ENCODE measurements at places on chromosomes 5 and 9.
A peak's percentile ranks its signal among the peaks of the same experiment; 100 is the strongest.

DNA sequence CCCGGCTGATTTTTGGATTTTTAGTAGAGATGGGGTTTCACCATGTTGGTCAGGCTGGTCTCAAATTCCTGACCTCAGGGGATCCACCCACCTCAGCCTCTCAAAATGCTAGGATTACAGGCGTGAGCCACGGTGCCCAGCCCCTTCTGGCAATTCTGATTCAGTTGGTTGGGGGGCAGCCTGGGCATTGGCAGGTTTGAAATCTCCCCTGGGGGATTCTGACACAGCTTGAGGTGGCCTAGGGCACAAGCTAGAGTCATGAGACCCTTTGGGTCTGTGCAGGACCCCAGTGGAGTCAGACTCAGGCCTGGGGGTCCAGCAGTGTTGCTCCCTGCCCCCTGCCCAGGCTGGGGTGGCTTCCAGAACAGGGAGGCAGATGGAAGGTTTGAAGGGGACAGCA, 239.8 kb downstream of the PBX3 start:
- no peak for DNase-seq

GRCh38 chr5:24222876-24223275, 421.9 kb downstream of the CDH10 start:
- DNase-seq: no peak

- DNase-seq: no peak
These were observed 11.3 kb downstream of the TRPM6 start for GRCh38 chr9:74876382-74876949.

DNA sequence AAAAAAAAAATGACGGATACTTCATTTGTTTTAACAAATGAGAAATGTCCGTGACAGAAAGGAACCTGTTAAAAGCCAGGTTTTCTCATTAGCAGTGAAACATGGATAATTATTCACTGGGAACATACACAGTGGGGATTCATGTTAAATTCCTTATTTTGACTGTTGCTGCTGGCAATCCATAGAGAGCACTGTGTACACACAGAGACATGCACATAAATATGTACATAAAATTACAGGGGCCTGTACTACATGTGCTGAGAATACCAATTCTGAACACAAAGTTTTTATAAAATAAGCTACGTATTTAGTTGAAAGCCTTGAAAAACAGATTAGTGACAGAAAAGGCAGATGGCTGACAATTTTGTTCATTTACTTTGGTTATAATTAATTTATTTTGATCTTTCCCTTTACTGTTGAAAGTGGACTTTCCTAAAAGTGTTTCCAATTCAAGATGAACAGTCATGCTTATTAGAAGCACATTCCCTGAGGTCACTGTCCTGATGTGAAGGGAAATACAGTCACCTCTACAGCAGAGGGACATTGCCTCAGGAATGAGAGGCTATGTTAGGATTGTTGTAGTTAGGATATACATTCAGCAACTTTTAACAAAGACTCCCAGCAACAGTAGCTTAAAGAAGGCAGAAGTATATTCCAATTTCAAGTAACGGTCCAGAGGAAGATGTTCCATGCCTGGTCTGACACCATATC, 166.7 kb downstream of the SAXO1 start:
- DNase-seq: no peak

DNA sequence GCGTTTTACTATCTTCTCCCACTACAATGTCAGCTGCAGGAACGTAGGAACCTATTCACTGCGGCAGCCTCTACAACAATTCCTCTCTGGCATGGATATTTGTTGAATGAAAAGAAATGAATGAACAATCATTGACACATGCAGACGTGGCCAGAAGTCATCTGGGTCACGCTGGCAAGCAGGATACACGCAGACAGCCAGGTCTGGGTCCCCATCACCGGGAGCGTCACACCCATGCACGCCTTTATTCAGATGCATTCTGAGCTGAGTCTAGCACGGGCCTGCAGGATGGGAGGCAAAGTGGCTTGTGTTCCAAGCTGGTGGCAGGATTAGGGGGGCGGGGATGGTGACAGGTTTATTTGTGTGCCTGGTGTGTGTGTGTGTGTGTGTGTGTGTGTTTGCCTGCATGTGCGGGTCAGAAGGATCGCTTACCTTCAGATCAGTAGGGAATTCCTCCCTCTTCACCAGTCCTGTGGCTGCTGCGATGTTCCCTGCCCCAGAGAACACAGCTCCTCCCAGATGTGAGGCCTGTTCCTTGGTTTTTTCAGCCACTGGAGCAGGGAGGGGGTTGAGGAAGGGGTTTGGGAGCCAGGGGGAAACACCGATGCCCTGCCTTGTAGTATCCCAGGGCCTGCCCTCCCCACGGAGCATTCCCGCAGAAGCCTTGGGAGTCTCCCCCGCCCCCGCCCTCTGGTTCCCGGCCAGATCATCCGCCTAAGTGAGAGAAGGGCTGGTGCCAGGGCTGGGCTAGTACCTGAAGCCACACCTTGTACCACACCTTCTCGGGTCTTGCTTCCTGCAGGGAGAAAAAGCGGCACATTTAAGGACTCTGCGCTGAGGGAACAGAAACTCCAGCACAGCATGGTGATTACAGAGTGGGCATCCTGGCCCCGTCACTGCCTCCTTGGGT, 4.1 kb downstream of the SNCB start:
- no peak for DNase-seq

DNA sequence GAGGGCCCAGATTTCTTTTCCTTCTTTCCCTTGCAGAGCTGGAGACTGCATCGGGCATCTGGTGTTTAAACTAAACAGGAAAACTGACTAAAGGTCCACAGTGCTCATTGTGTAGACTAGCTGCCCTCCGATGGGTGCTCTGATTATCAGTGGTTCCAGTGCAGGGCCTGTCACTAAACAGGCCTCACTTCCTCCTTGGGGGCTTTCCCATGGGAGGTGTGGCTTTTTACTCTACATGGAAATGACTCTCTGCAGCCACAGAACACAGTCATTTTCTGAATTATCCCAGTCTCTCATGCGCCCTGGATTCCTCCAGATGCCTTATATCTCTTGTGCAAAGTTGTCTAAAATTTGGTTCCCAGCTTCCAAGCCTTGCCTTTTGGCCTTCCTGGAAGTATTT, 199.2 kb downstream of the TRIO start:
- no peak for DNase-seq

DNA sequence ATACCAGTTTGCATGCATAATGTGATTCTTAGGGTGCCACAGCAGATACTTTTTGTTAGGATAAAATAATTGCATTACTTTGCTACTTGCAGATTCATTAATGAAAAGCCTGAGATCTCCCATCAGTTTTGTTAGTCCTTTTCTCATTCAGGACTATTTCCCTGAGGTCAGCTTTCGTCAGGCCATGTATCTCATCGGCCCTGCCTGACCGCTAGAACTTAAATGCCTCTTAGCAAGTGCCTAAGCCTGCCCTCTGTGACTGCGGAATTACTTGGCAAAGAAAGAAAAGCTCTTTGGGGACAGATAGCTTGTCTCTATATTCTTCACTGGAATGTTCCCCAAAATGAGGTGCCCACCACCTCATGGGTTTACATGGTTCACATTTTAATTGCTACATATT, 147.8 kb downstream of the KCTD16 start:
- DNase-seq: no peak

DNA sequence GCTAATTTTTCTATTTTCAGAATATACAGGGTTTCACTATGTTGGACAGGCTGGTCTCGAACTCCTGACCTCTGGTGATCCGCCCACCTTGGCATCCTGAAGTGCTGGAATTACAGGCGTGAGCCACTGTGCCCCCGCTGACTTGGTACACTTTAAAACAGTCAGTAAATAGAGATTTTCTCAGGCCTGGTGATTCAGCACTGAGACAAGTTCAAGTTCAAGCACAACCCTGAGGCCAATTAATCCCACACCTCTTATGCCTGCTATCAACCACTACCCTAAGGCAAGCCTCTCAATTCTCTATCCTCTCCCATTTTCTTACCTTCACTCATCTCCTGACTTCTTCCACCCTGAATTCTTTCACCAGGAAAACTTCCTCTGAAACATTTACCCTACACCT, 18.9 kb downstream of the MUSK start:
- DNase-seq: no peak

- DNase-seq: no peak
These were observed 29.0 kb upstream of the FAM174A start for GRCh38 chr5:100505984-100506670.

DNA sequence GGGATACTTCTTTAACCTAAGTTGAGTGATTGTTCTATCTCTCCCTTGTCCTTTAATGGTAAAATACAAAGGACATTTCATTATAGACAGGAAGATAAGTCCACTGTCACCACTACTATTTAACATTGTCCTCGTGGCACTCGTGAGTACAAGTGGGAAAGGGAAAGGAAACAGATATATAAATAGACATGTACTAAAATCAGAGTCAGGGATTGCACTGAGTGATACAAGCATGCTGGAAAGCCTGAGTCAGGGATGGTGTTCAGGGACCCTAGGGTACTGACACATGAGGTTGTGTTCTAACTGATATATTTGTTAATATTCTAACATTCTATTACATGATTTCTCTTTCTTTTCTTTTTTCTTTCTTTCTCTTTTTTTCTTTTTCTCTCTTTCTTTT, 74.8 kb upstream of the FAM170A start:
- no peak for DNase-seq

GRCh38 chr5:172797771-172798191, 26.8 kb upstream of the DUSP1 start:
- no peak for DNase-seq

GRCh38 chr5:55734658-55735057, 3.2 kb upstream of the DDX4 start:
- no peak for DNase-seq

GRCh38 chr5:137975208-137975607, 57.7 kb downstream of the FAM13B start:
- no peak for DNase-seq

DNA sequence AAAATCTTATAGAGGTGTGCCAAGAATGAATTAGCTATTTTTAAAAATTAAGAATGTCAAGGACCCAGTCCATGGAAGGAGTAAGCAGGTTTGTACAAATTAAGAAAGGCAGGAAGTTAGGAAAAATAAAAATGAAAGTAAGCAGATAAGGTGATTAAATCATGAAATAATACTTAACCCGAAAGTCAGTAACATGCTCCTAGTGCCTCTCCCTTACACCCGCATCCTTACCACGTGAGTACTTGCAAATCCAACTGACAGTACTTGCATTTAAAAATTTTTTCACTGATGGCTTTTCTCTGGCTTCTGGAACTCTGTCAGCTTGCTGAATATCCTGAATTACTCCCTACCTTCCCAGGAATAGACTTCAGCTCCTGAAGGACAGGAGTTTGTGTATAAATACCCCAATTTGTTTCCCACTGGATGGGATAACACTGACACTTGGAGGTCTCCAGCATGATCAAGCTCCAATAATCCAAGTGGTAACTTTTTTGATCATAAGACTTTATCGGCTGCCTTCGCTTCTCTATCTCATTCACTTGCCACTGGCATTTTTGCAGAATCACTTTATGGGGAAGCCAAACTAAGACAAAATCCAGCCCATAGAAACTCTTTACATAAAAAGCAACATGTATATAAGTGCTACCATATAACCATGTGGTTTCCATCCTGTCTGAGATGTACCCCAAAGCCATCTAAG, 41.6 kb upstream of the RICTOR start:
- no peak for DNase-seq

- DNase-seq: peak; percentile 73
These were observed 1.8 kb upstream of the NR3C1 start for GRCh38 chr5:143405063-143405848.
